ENCODE measurements at places on chromosomes 16 and 17.
A peak's percentile ranks its signal among the peaks of the same experiment; 100 is the strongest.

GRCh38 chr16:67089101-67089500 lies 20.6 kb upstream of the PHAF1 start:
- no peak for DNase-seq

DNA sequence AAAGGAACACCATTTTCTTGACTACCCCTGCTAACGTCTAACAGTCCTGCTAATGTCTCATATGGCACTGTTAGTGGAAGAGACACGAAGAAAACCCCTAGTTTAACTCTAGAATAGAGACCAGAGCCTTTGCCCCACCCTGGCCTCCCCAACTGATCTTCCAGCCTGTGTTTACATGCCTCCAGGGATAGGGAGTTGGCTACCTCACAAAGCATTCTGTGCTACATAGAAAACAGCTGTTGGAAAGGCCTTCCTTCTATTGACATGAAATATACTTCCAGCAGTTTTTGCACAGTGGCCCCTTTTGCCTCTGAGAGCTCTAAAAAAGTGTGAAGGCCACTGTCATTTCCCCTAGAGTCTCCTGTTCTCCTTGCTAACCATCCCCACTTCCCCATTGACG lies 73.1 kb downstream of the ASIC2 start:
- no peak for DNase-seq

GRCh38 chr16:79278506-79278905 lies 322.0 kb downstream of the MAF start:
- DNase-seq: peak; percentile 75

GRCh38 chr17:29722411-29723198 lies 99.9 kb upstream of the CORO6 start:
- DNase-seq: peak; percentile 15

- DNase-seq: peak; percentile 4
These were observed 317 bp downstream of the TEFM start for GRCh38 chr17:30905742-30906100.

GRCh38 chr17:3973495-3974137 lies 9.4 kb upstream of the ATP2A3 start:
- no peak for DNase-seq

GRCh38 chr16:56948234-56948633 lies 13.5 kb upstream of the CETP start:
- DNase-seq: no peak

DNA sequence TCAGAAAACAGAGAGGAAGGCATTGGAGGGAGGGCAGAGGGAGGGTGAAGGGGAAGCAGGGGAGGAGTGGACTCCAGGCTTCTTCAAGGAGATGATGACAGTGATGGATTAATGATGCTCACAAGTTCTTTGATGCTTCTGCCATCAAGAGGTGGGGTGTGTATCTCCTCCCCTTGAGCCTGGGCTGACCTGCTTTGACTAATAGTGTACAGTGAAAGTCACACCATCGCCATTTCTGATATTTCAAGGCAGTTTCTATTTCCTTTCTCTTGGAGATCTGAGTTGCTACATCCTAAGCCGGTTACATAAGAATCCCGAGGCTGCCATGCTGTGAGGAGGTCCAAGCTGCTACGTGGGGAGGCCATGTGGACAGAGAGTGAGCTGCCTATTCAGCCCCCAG lies 312.5 kb downstream of the MAF start:
- DNase-seq: no peak

GRCh38 chr16:69827524-69827923 lies 65.4 kb downstream of the WWP2 start:
- no peak for DNase-seq

DNA sequence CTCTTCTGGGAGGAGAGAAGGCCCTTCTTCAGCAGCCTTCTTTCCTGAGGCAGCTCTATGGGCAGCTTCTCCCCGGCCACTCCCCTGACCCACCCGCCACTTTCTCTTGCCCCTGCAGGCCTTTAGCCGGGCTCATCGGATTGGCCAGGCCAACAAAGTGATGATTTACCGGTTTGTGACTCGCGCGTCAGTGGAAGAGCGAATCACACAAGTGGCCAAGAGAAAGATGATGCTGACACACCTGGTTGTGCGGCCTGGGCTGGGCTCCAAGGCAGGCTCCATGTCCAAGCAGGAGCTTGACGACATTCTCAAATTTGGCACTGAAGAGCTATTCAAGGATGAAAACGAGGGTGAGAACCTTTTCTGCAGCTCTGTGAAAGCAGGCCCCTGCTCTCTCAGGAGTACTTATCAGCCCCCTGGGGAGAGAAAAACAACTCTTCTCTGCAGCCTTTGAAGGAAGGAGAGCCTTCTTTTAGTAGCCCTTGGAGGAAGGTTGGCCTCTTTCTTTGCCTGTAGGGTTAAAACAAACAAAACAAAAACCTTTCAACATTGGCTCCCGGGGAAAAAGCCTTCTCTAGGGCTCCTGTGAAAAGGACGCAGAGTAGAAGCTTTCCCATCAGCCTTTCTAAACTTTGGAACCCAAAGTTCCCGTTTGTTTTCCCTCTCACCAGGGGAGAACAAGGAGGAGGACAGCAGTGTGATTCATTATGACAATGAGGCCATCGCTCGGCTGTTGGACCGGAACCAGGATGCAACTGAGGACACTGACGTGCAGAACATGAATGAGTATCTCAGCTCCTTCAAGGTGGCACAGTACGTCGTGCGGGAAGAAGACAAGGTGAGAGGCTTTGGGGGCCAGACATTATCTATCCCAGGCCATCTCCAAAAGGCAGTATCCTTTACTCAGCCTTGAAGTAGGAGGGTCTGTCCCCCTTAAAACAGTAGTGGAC lies 12.7 kb downstream of the RNF227 start:
- no peak for DNase-seq

DNA sequence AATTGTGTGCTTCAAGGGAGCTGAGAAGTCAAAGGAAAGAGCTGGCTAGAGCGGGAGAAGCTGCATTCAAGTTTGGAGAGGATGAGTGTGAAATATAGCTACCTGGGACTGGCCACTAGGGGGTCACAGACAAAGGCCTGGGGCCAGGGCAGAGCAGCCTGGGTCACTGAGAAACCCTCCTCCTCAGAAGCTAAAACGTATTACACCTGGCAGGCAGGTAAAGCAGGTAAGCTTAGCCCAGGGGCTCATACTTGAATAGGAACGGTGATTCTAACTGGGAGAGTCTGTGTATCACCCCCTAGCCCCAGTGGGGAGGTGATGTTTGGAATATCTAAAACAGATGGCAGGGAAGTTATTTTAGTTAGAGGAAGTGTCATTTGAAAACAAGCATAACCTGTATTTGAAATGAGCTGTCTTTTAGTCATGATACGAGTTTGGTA lies 6.8 kb downstream of the KRT37 start:
- no peak for DNase-seq

- no peak for DNase-seq
These were observed 4.6 kb downstream of the CHAD start for GRCh38 chr17:50464121-50464520.

- DNase-seq: no peak
These were observed 43.5 kb downstream of the BEAN1 start for GRCh38 chr16:66470556-66470955.

DNA sequence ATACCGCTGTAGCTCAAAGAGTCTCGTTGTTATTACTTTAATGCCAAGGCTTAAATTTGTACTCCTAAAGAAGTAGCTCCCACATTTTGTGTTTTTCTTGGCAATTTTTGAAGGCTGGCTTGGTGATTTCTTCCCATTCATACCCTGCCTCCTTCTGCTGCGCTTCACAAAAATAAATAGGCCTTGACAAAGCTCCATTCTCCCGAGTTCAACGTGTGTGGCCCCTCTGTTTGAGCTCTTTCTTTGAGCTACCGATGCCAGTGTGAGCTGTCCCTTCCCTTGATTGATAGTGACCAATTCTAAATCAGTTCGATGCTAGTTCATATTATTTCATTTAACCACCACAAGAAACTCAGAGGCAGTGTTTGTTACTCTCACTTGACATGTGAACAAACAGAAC lies 96.8 kb downstream of the MAP2K6 start:
- DNase-seq: no peak

- DNase-seq: no peak
These were observed 848 bp upstream of the KRT19 start for GRCh38 chr17:41528959-41529353.

DNA sequence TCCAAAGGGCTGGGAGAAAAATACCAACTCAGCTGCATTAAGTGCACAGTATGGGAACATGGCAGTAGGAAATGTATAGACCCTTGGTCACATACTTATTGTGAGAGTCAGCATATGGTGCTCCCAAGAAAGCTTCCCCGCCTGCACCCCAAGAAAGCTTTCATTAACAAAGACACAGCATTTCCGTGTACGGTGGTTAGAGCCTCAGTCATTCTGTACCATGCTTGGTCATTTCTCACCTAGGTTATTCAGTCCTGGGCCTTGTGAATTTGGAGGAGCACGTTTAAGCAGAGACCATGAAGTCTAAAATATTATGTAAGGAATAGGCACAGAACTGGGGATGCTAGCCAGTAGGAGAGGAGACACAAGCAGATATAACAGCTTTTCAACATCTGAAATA lies 56.1 kb downstream of the ESRP2 start:
- no peak for DNase-seq

DNA sequence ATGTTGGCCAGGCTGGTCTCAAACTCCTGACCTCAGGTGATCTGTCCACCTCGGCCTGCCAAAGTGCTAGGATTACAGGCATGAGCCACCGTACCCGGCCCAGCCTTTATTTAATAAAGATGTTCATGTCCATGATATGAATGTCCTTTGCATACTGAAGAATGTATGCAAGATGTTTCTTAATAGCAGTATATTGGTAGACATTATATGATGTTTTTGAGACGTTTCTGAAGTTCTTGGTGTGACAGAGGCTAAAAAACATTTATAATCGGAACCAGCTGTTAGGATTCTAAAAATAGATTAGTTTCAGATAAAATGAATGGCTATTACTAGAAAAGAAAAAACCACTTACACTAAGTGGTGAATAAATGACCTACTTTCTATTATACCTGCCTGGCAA lies 11.8 kb downstream of the PDZD9 start:
- no peak for DNase-seq

GRCh38 chr17:726271-726919 lies 6.0 kb upstream of the TLCD3A start:
- DNase-seq: no peak

- no peak for DNase-seq
These were observed 8.8 kb upstream of the LPCAT2 start for GRCh38 chr16:55499951-55500529.

DNA sequence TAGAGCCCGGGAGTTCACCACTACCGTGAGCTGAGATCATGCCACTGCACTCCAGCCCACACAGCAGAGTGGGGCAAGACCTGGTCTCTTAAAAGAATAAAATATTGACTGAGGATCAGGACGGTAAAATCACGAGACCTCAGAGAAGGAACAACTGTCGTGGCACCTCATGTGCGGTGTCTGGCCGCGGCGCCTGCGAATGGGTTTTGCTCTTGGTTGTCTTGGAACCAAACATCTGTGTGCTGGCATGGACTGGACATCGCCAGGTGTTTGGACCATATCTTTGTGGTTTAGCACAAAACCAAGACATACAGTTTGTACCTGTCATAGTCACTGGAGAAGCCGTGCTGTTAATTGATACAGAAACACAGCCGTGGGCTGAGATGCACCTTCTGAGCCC lies 212.9 kb upstream of the CHMP6 start:
- DNase-seq: no peak

DNA sequence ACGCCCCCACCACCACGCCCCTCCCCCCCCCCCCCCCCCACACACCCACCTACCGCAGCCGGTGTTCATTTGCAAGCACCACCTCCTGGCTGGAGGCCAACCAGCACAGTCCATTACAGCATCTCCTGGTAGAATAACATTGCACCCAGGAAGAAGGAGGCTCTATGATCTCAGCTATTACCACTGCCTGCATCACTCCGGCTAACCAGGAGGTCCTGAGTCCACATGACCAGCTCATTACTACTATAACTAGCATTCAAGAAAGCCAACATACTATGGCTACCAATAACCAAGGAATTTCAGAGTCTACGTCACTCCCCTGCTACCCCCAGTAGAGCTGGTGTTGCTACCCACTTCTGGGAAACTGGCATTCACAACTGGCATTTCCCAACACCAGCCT lies 81.1 kb upstream of the ALOX12 start:
- no peak for DNase-seq

DNA sequence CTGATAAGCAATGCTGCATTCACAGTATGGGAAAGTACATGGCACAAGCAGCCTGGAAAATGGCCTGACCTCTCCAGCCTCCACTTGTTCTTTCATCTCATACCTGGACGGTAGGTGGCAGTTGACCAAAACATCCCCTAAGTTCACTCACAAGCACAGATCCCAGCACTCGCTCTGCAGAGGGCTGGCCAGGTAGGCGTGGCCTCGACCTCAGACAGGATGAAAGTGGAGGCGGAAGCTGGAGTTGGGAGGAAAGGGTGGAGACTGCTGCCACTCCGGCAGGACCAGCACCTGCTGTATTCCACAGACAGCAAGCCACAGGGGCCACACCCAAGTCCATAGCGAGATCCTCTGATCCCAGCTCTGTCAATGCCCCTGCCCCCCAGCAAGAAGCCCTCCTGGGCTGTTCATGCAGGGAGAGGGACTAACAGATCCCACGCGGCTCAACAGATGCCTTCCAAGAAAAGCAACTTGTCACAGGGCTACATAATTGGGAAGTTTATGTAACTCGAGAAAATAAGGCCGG lies 31.3 kb downstream of the ZCCHC14 start:
- DNase-seq: peak; percentile 20

DNA sequence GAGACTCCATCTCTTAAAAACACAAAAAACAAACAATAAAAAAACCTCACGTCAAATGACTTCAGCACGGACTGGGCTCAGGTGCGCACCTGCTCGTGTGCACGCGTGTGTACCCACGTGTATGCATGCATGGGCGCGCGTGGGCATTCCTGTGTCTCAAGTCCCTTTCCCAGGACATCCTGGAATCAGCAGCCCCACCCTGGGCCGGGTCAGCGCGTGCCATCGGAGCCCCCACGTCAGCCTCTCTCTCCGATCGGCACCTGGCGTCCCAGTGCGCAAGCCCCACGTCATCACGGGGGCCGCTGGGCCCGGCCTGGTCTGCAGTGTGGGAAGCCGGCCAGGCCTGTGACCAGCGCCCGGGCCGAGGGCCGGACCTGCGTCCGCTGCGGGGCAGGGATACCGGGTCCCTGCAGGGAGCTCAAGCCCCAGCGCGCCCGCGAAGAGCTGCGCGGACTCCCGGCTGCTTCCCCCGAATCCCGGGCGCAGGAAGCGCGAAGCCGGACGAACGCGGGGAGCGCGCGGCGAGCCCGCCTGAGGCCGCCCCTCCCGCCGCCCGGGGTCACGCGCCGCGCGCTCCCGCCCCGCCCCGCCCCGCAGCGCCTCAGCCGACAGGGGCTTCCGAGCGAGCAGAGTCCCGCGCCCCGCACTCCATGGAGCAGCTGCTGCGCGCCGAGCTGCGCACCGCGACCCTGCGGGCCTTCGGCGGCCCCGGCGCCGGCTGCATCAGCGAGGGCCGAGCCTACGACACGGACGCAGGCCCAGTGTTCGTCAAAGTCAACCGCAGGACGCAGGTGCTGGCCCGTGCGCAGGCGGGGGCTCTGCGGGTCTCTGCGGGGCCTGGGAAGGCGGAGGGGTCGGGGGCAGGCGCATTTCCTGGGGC lies at the start of gene FN3K:
FN3K (plus strand) TSS at position 629 of the 880 bp plus-strand sequence; CDS start at position 651, 22 bp downstream.
- DNase-seq: peak; percentile 17

- no peak for DNase-seq
These were observed 41.3 kb upstream of the MNT start for GRCh38 chr17:2442166-2442565.

GRCh38 chr16:28494121-28494851 lies at the start of gene APOBR:
TSS of gene APOBR (plus strand) at chr16:28494643. CDS start at chr16:28494682, 39 bp downstream.
- peak; percentile 81 for DNase-seq
